ENCODE measurements at places on chromosomes 16 and 17. TPM values are rescaled to one million over a fixed set of nuclear protein-coding genes. Genes with fewer than 3 reads are reported as not detected.

CA7 gene
- not detected for total RNA-seq

CORO1A gene
- 172 TPM for total RNA-seq

CNTNAP1 gene
- total RNA-seq, result 15.1 TPM

HES7 gene
- not detected for total RNA-seq

PRAC2 gene
- not detected for total RNA-seq

PRSS33 gene
- not detected for total RNA-seq

GPR139 gene
- total RNA-seq, result not detected

LITAFD gene
- not detected for total RNA-seq

ZFPM1 gene
- 7.0 TPM for total RNA-seq

MMP28 gene
- total RNA-seq, result 39.5 TPM

ZPBP2 gene
- total RNA-seq, result not detected

STX1B gene
- total RNA-seq, result 0.50 TPM

CCDC144A gene
- total RNA-seq, result 6.6 TPM

TEDC2 gene
- total RNA-seq, result 4.0 TPM

PIGW gene
- total RNA-seq, result 20.1 TPM

KRTAP4-4 gene
- total RNA-seq, result not detected

PYY gene
- total RNA-seq, result not detected

DNAAF8 gene
- total RNA-seq, result 4.2 TPM

PYDC1 gene
- total RNA-seq, result not detected

CSH1 gene
- total RNA-seq, result not detected

ZNF597 gene
- total RNA-seq, result 4.1 TPM

CLEC18B gene
- not detected for total RNA-seq

KRT9 gene
- not detected for total RNA-seq

GABARAP gene
- 545 TPM for total RNA-seq

AIPL1 gene
- total RNA-seq, result not detected

CIITA gene
- 38.1 TPM for total RNA-seq

JMJD8 gene
- total RNA-seq, result 68.9 TPM

FNDC8 gene
- not detected for total RNA-seq

AKAP1 gene
- 47.6 TPM for total RNA-seq

SLC16A13 gene
- total RNA-seq, result 9.5 TPM

CBLN1 gene
- not detected for total RNA-seq

STAT5B gene
- 70.9 TPM for total RNA-seq

OR4D1 gene
- total RNA-seq, result not detected

SLC38A8 gene
- 0.65 TPM for total RNA-seq

ARHGDIG gene
- total RNA-seq, result 1.0 TPM

NLE1 gene
- 8.7 TPM for total RNA-seq

KCNH6 gene
- 0.71 TPM for total RNA-seq

BICDL2 gene
- total RNA-seq, result 10.8 TPM

MYO18A gene
- 55.9 TPM for total RNA-seq

CCL1 gene
- total RNA-seq, result not detected

ALOXE3 gene
- total RNA-seq, result 0.23 TPM

UBE2I gene
- total RNA-seq, result 89.0 TPM

TBC1D3K gene
- not detected for total RNA-seq

C1QL1 gene
- total RNA-seq, result 0.70 TPM

STARD3 gene
- 57.2 TPM for total RNA-seq

ZNF598 gene
- 31.5 TPM for total RNA-seq

WDR45B gene
- total RNA-seq, result 64.6 TPM

LCAT gene
- total RNA-seq, result 37.2 TPM

MYH4 gene
- not detected for total RNA-seq

TAC4 gene
- total RNA-seq, result not detected

ICAM2 gene
- 46.9 TPM for total RNA-seq

BAIAP3 gene
- 6.0 TPM for total RNA-seq

Measured in left lung (tissue), 14 donors.